ENCODE measurements at places on chromosomes 1 and 21.

- no peak for DNase-seq
Measured at GRCh38 chr1:220691053-220691684, 1.0 kb downstream of the C1orf115 start.

- DNase-seq: no peak
Measured at GRCh38 chr1:202587859-202588485, 122.3 kb downstream of the SYT2 start.

GRCh38 chr1:228282329-228283042 lies 74.6 kb downstream of the OBSCN start:
- DNase-seq: no peak

GRCh38 chr1:5955479-5955977 lies 36.7 kb downstream of the NPHP4 start:
- no peak for DNase-seq

DNA sequence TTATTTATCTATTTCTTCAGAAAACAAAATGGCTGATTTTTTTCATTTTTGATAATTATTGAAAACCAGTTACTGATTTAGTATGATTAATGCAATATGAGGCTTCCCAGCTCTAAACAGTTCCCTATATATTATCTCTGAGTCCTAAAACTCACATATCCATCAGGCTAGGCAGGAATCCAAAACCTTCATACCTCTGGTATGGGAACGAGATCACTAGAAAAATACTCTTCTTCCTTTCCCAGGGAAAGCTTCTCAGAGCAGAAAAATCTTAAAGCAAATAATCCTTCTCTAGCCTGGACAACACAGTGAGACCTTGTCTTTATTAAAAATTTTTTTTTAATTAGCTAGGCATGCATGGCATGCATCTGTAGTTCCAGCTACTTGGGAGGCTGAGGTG lies 42.5 kb downstream of the KDM5B start:
- DNase-seq: no peak

- no peak for DNase-seq
Measured at GRCh38 chr21:42453224-42453985, 42.6 kb downstream of the RSPH1 start.

DNA sequence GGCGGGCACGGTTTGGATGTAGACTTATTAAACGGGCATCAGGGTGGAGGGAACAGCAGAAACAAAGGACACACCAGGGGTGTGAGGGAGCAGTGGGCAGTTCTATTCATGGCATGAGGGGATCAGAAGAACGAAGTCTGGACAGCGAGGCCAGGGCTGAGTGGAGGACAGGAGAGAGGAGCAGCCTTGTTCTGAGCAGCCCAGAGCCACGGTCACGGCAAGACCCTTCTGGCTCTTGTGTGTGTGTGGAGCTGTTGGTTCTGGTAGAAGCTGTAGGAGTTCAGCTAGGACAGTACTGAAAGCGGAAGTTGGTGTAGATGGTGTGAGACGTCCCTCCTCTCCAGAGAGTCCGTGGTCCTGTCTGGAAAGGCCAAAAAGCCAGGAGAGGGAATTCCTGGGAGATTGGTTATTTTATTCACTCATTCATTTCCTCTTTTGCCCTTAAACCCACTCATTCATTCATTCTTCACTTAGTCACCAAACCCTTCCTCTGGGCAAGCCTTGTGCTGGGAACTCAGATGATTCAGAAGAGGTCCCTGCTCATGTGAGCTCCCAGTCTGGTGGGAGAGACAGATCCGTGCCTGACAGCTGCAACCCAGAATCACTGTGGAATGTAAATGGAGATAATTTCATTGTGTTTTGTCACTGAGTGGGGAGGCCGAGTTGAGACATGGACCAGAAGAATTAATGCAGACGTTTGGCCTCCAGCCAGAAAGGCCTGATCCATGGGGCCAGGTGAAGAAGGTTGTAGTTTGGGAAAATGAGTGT lies 4.1 kb upstream of the ACOT11 start:
- DNase-seq: no peak

GRCh38 chr1:78731674-78732073 lies 82.0 kb downstream of the IFI44 start:
- DNase-seq: no peak

DNA sequence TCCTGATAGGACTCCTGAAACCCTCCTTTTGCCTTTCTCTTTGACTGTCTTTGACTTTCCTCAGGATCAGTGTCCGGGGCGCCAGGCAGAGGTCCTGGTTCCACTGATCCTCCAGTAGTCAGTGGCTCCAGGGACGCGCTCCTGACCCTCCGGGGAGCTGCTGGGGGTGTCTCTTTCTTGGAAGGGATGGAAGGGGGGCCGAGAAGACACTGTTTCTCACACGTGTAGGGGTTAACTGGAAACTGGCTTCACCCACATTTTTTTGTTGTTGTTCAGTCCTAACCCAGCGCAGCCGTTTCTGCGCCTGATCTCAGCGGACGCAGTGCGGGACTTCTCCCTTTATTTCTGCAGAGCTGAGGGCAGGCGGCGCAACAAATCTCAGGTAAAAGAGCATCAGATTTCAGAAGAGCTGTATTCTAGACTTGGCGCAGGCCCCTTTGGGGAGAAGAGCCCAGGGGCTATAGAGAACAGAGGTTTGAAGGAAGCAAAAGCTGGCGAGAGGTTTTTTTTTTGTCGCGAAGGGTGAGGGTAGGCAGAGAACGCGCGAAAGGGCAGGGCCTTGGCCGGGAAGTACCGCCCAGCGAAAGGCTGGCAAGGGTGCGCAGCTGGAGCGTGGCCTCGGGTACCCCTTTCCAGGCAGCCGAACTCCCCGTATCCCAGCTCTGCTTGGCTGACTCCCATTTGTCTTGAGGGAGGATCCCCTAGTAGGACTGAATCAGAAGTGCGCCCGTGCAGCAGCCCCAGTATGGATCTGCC lies 4.3 kb upstream of the LHX9 start:
- no peak for DNase-seq

DNA sequence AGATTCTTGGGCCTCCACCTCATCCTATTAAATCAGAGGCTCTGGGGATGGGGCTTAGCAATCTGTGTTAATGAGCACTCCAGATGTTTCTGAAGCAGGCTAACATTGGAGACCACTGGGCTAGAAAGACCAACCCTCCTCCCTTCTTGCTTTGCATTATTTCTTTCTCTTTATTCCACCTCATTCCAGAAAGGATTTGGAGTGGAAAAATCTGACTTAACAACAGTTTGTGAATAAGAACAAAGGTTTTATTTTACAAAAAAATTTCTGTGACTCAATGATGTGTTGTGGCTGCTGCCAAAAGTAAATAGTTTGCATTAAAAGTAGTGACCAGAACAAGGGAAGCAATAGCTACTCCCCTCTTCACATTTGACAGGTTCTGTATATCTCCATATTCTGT lies 79.4 kb downstream of the TGFB2 start:
- DNase-seq: no peak

- no peak for DNase-seq
Measured at GRCh38 chr1:38917337-38917736, 24.3 kb downstream of the RHBDL2 start.

- no peak for DNase-seq
Measured at GRCh38 chr1:201356701-201357100, 20.8 kb downstream of the TNNT2 start.

- DNase-seq: no peak
Measured at GRCh38 chr1:111813440-111814304, 58.0 kb downstream of the DDX20 start.

DNA sequence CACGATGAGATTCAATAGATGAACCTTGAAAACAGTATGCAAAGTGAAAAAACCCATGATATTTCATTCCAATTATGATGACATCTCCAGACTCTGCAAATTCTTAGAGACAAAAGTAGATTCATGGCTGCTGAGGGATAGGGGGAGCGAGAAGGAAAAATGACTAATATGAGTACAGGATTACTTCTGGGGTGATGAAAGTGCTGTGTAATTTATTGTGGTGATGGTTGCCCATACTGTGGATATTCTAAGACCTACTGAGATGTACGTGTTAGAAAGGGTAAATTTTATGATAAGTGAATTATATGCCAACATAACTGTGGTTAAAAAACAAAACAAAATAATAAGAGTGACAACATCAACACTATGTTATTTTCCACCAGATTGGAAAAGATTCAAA lies 18.9 kb upstream of the RGS7 start:
- no peak for DNase-seq

GRCh38 chr1:114831276-114831994 lies 23.2 kb upstream of the SYCP1 start:
- DNase-seq: no peak

All from CD4-positive, alpha-beta T cell treated with Interleukin-2 at 100 ng/mL for 4 hours (primary cell).